ENCODE measurements at places on chromosomes 6 and 20.

GRCh38 chr6:113112086-113112485 is 745.1 kb upstream of the MARCKS start:
- DNase-seq, result no peak

GRCh38 chr20:40446888-40447287 is 242.1 kb downstream of the MAFB start:
- DNase-seq, result no peak

- no peak for DNase-seq
Measured at GRCh38 chr6:168097621-168098430, 18.8 kb upstream of the FRMD1 start.

- no peak for DNase-seq
Measured at GRCh38 chr6:134995536-134995935, 45.6 kb upstream of the ALDH8A1 start.

DNA sequence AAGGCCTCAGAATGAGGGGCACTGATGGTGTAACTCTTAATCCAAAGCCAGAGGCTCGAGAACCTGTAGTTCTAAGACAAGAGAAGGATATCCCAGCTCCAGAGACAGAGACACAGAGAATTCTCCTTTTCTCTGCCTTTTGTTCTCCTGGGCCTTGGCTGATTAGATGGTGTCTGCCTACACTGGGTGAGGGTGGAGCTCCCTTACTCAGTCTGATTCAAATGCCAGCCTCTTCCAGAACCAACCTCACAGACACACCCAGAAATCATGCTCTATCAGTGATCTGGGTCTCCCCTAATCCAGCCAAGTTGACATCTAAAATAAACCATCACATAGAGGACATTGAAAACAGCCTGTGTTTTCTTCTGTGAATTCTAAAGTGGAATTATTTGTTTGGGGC is 68.0 kb upstream of the SMIM28 start:
- no peak for DNase-seq

DNA sequence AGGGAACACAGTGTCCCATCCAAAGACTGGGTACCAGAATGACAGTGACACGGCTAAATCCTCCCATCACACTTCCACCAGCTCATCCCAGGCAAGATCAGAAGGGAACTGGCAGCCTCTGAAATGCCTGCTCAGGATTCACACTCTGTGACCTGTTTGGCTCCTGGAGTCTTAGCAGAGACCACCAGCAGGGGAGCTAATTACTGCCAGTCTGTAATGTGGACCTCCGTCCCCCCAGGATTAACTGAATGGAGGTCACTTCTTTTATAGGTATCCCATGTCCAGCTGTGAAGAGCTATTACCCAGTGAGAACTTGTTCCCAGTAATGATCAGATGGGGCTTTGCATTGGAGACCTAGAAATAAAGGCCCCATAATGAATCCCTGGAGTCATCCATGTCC is 45.2 kb downstream of the DEFB114 start:
- no peak for DNase-seq

DNA sequence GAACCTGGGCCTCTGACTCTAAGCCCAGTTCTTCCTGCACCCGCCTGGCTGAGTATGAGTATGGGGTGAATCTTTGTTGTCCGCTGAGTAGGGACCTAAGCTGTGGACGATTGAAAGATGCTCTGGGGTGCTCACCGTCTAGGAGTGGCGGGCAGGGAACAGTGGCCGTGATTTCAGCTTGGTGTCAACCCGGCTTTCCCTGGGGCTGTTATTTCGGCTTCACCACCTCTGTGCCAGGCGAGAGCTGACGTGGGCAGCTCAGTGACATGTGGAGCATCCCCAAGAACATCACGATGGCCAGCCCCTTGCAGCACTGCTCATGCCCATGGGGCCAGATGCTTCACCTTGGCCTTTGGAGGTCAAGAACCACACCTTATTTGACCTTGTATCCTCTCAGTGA is 102.6 kb downstream of the TOX2 start:
- no peak for DNase-seq
